SK-N-SH treated with all-trans-retinoic acid at 6 μM for 48 hours (cell line): ENCODE measurements at places on chromosomes 12 and 14.

GRCh38 chr12:57845478-57846284, 848 bp downstream of the CTDSP2 start:
- ATAC-seq = peak; percentile 32

DNA sequence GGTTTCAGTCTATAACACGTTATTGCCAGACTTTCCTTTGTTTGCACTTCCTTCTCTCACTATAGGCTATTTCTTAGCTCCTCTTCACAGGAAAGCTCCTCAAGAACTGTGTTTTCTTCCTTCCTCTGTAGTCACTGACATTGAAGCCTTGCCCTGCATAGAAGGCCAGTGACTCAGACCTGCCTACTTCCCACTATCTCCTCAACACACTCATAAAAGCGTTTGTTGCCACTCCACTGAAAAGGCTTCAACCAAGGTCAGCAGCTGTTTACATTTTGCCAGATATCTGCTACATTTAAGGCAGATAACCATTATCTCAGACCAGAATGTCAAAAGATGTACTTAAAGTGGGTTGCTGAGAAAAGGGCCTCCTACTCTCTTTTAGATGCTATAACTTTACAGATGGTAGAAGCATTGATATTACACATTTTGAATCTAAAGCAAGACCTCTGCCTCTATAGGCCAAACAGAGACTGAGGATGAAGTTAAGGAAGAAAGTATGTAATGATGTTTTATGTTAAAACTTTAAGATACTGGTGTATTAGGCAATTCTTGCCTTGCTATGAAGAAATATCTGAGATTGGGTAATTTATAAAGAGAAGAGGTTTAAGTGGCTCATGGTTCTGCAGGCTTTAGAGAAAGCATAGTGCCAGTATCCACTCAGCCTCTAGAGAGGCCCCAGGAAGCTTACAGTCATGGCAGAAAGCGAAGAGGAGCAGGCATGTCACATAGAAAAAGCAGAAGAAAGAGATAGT, 233.3 kb upstream of the FLRT2 start:
- peak; percentile 90 for ATAC-seq

- ATAC-seq = peak; percentile 34; the same call in 1 of the 3 replicates
Measured at GRCh38 chr12:82765971-82766705, 79.4 kb downstream of the TMTC2 start.

- ATAC-seq = no peak
Measured at GRCh38 chr12:114744691-114745090, 60.7 kb upstream of the TBX3 start.

- no peak for ATAC-seq
Measured at GRCh38 chr14:105848570-105848969, 322.2 kb downstream of the TMEM121 start.

GRCh38 chr12:49643961-49644619, 20.7 kb downstream of the PRPF40B start:
- ATAC-seq = peak; percentile 18

GRCh38 chr14:76884853-76885276, 58.7 kb downstream of the LRRC74A start:
- ATAC-seq = no peak

GRCh38 chr12:42364692-42365091, 38.7 kb downstream of the PPHLN1 start:
- no peak for ATAC-seq

GRCh38 chr12:46530373-46531056, 157.9 kb upstream of the SLC38A2 start:
- ATAC-seq = no peak

DNA sequence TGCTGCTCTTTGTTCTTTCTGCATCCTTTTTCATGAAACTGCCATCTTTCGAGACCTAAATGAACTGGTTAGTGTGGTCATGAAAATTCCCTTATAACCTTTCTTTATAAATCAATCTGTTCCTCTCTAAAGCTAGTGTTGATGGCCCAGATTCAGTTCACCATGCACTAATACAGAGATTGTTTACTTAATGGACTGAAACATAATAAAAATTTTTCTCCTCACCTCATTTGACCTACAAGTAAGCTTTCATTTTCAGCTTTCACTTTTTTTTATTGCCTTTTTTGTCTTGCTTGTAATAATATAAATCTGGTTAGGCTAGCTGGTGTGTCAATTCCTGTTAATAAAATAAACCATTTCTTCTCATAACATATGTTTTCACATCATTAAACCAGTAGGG, 183.8 kb downstream of the CCDC59 start:
- ATAC-seq = no peak

- ATAC-seq = no peak
Measured at GRCh38 chr12:82595941-82596340, 90.8 kb upstream of the TMTC2 start.

GRCh38 chr14:106631879-106632278, 1105.5 kb downstream of the TMEM121 start:
- ATAC-seq = no peak

- ATAC-seq = no peak
Measured at GRCh38 chr14:34012369-34012768, 61.5 kb upstream of the EGLN3 start.

DNA sequence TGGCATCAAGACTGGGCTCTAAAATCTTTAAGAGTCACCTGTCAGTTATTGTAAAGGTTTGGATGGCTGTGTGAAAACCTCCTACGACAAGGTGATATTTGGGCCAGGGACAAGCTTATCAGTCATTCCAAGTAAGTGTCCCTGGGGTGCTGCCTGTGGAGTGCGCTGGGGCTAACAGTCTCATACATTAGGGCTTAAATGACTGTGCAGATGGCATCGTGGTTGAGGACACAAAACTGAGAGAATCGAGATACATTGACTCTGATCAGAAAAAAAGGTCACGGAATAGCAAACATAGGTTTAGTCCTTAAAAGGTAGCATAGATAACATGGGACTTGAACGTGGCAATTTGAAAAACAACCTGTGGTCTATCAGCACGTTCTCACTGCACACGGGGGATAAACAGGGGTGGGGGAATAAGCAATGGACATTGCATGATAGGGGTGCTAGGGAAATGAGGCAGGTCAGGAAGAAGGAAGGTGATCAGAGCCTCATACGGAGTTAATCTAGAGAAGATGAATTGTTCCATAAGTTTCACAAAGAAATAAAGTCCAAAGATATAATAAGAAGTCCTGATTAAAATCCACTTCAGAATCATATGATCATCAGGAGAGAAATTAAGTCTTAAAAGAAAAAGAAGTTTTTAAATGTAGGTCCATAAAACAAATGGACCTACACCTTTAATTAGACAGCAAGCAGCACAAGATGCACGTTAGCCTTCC, 100.3 kb downstream of the DAD1 start:
- no peak for ATAC-seq

- ATAC-seq = no peak; the same call in 2 of the 3 replicates
Measured at GRCh38 chr14:92880851-92881250, 42.1 kb upstream of the CHGA start.

DNA sequence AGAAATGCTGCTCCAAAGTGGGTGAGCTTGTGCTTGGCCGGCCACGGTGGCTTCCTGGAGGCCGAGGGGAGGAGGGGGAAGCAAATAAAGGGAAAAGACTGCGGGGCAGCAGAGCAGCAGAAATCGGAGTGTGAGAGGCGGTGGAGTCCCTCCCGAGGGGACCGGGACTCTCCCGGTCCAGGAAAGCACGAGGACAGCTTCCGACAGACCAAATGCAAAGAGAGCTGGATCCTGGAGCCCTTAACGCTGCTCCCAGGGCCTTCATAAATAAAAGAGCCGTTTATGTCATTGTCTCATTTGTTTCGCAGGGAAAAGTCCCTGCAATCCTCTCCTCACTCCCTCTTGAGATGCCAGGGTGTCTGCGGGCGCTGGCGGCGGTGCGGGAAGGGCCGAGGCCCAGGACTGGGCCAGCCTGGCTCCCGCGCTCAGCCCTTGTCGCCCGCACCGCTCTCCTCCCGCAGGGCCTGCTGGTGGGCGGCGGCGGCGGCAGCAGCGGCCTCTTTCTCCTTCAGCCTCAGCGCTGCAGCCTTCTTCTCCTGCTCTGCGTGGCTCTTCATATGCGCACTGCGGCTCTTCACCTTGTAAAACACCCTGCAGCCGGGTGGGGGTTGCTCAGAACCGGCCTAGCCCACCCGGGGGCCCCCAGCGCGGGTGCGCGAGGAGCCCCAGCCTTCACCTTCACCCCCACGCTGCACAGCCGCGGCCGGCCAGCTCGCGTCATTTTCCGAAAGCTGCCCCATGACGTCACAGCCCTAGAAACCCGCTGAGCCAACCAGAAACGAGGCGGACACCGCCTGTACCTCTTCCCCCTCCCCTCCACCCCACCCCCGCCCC, 4.5 kb upstream of the PNMA1 start:
- ATAC-seq = no peak

- no peak for ATAC-seq
Measured at GRCh38 chr12:70190262-70191010, 52.8 kb upstream of the CNOT2 start.

DNA sequence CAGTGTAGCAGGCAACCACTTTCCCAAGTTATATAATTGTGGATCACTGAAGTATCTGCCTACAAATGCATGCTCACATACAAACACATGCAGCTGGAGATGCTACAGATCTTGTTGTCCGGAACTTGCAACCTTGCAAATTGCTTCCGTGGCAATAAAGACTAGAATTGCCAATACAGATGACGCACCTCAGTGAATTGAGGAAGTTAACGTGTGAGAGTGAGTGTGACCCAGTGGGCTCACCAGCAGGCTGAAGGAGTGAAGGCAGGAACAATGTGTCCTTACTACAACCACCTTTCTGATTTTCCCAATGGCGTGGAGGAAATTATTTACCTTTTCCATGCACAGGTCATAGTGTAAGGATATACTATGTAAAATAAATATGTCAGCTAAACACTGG, 89.4 kb upstream of the GRIP1 start:
- no peak for ATAC-seq

DNA sequence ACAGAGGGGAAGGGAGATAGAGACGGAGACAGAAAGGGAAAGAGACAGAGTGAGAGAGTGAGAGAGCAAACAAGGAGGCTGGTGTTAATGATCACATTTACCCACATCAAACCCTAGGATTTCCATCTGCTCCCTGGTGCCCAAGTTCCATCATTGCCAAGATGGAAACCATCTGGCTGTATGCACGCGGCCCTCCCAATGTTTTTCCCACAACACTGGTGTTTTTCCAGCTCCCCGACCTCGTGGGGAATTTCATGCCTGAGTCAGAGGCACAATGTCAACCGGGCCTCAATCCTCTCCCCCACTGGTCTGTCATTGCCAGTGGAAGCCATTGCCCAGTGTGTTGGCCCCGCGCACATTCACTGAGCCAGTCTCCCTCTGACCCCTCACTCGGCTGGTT, 19.9 kb upstream of the BDKRB2 start:
- ATAC-seq = no peak

GRCh38 chr14:57761800-57762199, 104.1 kb downstream of the SLC35F4 start:
- no peak for ATAC-seq
